ENCODE measurements at places on chromosomes 12 and 14.

DNA sequence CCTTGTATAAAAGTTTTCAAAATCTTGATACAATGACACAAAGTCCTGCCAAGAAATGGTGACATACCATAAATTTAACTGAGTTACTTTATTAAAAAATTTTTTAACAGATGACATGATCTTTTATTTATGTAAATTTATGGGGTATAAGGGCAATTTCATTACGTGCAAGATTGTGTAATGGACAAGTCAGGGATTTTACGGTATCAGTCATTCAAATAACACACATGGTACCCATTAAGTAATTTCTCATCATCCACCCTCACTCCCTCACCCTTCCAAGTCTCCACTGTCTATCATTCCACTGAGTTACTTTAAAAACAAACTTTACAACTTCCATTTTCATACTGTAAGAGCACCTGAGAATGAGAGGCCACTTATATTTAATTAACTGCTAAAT, 37.4 kb downstream of the SPTLC2 start:
- no peak for DNase-seq

DNA sequence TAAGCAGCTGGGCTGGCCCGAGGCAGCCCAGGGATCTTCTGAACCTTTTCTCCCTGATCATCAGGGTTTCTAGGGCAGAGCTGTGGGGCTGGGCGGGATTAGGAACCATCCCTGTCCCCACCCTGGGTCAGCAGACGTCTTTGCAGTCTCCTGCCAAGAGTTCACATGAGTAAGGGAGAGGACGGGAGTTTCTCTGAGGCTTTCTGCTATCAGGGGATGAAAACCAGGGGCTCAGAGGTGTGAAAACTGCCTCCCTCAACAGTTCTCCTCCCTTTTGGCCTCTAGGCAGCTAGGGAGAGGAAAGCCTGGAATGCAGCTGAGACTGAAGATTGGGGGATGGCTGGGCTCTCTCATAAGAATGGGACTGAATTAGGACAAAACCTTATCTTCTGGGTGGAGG, 7.9 kb downstream of the ZNF385A start:
- DNase-seq, result no peak

GRCh38 chr12:45256721-45257120, 40.8 kb downstream of the ANO6 start:
- no peak for DNase-seq

- no peak for DNase-seq
Observed at GRCh38 chr14:91722386-91722785, 9.5 kb downstream of the CATSPERB start.

DNA sequence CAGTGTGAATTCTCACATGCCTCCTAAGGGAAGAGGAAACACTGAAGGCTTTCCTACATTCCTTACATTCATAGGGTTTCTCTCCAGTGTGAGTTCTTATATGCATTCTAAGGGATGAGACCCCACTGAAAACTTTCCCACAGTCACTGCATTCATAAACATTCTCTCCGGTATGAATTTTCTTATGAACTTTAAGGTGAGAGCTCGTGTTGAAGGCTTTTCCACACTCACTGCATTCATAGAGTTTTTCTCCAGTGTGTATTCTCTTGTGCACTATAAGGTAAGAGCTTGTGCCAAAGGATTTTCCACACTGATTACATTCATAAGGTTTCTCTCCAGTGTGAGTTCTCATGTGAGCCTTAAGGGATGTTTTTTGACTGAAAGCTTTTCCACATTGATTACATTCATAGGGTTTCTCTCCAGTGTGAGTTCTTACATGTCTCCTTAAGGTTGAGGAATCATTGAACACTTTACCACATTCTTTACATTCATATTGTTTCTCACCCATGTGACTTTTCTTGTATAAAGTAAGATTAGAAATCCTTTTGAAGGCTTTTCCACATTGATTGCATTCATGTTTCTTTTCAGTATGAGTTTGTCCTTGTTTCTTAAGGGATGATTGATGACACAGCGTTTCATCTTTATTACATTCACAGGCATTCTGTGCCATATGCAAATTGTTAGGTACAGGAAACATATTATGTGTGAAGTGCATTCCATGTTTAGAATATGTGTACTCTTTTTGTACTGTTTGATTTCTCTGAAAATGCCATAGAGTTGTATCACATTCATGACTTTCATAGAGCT, 9.5 kb downstream of the ZNF891 start:
- DNase-seq, result no peak

DNA sequence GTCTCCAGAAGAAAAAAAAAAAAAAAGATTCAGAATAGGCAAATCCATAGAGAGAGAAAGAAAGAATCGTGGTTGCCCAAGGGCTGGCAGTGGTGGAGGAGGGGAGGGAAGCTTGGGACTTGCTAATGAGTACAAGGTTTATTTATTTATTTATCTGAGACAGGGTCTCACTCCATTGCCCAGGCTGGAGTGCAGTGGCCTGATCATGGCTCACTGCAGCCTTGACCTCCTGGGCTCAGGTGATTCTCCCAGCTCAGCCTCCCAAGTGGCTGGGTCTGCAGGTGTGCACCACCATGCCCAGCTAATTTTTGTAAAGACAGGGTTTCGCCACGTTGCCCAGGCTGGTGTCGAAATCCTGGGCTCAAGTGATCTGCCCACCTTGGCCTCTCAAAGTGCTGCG, 9.7 kb upstream of the TNFRSF1A start:
- DNase-seq, result no peak

DNA sequence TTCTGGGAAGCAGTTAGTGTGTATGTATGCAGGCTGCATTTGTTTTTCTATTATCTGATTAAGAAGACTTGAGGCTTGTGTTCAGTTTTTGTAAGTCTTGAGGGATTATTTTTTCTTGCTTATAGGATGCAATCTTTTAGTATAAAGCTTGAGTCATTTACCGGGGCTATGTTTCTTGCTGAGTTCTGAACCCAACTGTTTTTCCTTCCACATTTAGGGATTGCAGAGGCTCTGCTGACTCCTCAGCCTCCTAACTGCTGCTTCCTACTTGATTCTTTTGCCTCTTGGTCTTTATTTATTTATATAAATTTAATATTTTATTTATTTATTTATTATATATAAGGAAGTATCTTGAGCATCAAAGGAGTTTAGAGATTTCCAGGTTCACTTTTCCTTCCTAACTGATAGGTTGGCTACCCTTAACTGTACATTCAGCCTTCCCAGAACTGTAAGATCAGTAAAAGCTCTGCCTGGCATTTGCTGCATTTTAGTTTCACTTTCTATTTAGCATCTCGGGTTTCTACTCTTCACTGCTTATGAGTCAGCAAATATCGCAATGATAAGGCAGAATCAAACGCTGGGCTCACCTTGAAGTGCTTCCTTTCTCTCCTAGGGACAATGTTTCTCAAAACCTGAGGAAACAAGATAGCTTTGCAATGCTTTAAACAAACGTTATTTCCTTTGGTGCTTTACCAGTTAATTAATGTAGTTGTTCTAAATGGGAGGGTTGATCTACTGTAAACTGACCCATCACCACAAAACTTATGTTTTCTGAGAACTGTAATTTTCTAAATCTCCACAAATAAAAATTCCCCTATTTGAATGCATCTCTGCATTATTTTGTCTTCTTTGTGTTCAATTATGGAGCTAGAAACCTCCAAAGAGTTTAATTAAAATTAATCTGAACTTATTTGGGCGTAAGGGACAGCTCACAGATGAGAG, 1183.7 kb upstream of the TMEM132C start:
- no peak for DNase-seq

- no peak for DNase-seq
Observed at GRCh38 chr14:34498684-34499412, 36.8 kb upstream of the SPTSSA start.

GRCh38 chr12:133081159-133081780, 547 bp downstream of the ZNF140 start:
- DNase-seq, result no peak

- DNase-seq, result no peak
Observed at GRCh38 chr14:34072921-34073320, 122.0 kb upstream of the EGLN3 start.

- no peak for DNase-seq
Observed at GRCh38 chr12:68587448-68587873, 23.2 kb upstream of the RAP1B start.

- DNase-seq, result no peak
Observed at GRCh38 chr14:73014105-73014504, 12.8 kb downstream of the ZFYVE1 start.

DNA sequence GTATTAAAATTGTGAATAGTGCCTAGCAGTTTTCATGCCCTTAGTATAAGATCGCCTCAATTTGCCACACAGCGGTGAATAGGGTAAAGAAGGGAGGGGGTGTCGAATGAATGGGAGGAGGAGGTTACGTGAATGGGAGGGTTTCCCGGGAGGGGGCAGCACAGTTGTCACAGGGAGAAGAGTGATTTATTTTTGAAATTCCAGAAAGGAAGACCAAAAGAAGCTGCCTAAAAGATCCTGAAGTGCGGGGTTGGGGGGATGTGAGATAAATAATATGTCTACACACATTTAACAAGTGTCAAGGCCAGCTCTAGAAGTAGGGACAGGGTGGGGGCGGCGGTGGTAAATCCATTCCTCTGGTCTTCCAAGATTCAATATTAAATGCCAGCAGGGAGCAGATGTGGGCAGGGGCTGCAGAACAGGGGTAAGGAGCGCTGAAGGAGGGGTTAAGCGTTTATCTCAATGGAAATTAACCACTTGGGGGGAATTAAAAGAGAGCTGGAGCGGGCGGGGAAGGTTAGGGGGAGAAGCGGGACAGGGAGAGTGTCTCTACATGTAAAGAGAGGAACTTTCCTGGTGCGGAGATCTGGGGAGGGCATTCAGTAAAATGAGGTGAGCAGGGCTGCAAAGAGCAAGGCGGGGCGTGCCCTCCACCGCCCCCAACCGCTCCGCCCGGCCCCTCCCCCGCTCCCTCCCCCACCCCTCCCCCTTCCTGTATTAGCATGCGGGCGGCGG, 867 bp downstream of the C12orf42 start:
- no peak for DNase-seq

GRCh38 chr14:68661226-68662225, 131.3 kb downstream of the ZFP36L1 start:
- no peak for DNase-seq

DNA sequence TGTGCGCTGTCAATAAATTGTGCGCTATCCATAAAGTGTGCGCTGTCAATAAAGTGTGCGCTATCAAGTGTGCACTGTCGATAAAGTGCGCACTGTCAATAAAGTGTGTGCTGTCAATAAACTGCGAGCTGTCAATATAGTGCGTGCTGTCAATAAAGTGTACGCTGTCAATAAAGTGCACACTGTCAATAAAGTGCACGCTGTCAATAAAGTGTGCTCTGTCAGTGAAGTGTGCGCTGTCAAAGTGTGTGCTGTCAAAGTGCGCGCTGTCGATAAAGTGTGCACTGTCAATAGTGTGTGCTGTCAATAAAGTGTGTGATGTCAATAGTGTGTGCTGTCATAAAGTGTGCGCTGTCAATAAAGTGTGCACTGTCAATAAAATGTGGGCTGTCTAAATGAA, 2.9 kb upstream of the CHGA start:
- DNase-seq, result no peak

DNA sequence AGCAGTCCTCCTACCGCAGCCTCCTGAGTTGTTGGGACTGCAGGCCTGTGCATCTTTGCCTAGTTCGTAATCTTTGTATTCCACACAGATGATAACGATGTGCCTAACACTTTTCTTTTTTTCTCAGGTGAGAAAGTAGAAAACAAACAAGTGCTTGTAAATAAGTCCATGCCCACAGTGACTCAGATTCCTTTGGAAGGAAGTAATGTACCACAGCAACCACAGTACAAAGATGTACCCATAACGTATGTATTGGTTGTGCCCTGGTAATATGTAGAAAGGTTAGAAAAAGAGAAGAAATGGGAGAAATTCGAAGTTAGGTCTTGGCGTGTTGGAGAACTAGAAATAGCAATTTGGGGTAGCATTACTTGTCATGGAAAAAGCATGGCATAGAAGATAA, 101.6 kb downstream of the POLR3B start:
- no peak for DNase-seq

- DNase-seq, result no peak
Observed at GRCh38 chr12:73906757-73907156, 630.9 kb upstream of the ATXN7L3B start.

GRCh38 chr14:23528555-23528954, 23.0 kb downstream of the ZFHX2 start:
- DNase-seq, result no peak

- DNase-seq, result no peak
Observed at GRCh38 chr14:102316338-102316742, 3.2 kb upstream of the ZNF839 start.

DNA sequence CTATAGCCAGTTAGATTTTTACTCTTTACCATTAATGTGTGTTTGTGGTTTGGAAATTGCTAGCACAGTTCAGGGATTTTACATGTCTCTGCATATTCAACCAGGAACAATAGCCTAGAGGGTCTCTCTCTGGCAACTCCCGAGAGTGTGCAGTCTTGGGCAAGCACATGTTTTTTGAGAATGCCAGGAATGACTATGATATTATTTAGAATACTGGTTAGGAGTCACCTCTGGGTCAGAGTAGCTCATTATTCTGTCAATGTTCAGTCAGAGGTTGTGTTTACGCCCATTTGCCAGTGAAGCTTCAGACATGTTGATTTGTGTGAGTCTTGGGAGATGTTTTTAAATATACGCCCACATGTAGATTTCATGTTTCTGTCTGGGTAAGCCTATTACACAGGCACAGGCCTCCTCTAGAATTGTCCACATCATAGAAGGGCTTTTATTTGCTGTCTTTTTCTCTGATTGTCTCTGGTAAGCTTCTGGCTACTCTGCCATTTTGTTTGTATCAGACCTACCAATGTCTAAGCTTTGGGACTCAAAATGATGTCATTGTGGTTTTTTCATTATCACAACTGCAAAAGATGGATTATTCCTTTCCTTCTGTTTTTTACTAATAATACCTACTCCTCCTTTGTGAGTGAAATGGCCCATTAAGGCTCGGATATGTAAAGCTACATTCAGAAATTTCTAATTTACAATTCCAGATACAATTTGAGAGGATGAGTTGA, 203.1 kb upstream of the PPFIA2 start:
- no peak for DNase-seq

- DNase-seq, result no peak
Observed at GRCh38 chr12:26122681-26123481, 2.0 kb downstream of the BHLHE41 start.

DNA sequence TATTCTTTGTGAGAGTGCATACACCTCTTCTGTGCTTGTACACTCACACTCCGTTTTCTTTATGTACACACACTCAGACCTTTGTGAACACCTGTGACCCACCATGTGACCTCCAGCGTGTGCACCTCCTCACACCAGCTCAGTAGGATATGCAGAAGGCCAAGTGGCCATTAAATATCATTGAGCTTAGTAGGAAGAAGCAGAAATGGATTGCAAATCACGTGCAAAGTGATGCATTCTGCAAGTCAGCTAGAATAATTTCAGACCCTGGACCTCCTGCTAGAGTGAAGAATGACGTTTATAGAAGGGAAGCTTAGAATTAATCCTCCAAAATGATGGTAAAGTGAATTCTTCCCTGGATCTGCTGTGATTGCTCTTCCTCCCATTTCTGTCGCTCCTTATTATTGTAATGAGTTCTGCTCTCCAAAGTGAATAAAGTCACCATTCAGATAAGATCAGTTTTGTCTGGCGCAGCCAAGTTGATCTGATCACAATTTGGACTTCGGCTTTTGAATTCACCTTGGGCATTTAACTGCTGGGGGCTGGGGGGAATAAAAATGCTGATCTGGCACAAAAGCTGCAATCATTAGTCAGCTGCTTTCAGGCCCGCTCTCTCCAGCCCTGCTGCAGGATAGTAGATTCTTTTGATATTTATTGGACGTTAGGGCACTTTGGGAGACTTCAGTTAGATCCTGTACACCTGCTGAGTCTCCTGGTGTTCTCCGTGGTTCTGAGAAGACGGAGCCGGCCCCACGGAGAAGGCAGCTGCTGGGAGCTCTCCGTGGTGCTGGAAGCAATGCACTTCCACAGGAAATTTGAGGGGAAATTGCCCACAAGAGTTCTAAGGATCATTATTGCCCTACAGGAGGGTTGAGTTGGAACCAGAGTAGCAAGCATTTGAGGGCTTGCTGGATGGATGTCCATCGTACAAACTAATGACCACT, 12.4 kb upstream of the NRXN3 start:
- no peak for DNase-seq

Data from stimulated activated CD4-positive, alpha-beta T cell treated with anti-CD3 and anti-CD28 coated beads, Interleukin-15, amount 100 ng/mL, for 1 hour (primary cell).